ENCODE measurements at places on chromosomes 3 and 15.
A peak's percentile ranks its signal among the peaks of the same experiment; 100 is the strongest.

DNA sequence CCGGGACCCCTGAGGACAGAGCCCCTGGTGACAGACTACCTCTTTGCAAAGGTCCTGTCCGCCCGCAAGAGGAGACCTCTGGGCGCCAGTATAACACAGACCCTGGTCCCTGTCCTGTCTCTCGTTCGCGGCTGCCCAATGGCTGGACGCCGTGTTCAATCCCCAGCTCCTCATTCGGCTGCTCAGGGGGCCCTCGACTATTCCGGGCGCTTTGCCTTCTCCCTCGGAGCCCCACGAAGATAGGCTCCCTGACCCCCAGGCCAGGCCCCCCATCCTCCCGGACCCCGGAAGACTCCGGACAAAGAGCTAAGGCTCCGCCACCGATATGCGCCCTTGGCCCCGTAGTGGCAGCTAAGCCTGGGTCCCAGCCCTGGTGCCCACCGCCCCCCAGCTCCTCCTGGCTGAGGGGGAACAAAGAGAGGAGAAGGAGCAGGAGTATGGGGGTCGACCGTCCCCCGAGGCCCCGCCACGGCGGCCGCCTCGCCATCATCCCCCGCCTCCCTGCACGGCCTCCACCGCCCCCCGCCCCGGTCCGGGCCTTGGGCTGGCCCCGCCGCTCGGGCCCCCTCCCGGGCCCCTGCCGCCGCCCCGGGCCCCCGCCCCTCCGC lies 437 bp downstream of the CELSR3 start:
- no peak for DNase-seq

DNA sequence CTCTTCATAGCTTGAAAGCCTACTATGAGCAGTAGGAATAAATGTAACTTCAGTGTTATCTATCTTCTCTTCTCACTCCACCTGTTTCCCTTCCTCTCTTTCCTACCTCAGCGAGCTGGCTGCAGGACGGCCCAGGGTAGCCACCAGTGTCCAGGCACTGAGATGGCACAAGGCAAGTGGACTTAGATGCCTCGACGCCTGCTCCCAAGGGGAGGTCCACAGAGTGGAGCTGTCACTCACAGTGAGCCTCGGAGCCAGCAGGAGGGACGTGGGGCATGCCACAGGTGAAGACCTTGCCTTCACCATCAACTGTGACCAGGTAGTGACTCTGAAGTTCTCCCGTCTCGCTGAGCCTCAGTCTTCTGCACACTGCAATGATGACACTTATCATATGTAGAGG lies 88.2 kb downstream of the PCSK6 start:
- DNase-seq: no peak

DNA sequence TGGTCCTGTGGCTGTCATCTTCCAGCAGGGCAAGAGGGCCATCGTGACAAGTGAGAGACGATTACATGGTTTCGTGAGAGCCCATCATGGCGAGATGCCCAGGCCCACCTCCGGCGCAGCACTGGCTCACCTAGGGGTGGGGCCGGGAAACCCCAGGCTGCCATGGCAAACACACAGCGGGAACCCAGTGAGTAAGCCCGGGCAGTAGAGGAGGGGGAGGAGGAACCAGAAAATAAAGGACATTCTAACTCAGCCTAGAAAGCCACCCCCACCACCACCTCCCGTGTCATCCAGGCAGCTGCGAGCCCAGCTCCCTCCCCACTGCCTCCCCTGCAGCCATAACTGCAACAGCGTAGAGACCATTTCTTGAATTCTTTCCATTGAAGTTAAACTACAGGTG lies 52.3 kb downstream of the PCSK6 start:
- no peak for DNase-seq

DNA sequence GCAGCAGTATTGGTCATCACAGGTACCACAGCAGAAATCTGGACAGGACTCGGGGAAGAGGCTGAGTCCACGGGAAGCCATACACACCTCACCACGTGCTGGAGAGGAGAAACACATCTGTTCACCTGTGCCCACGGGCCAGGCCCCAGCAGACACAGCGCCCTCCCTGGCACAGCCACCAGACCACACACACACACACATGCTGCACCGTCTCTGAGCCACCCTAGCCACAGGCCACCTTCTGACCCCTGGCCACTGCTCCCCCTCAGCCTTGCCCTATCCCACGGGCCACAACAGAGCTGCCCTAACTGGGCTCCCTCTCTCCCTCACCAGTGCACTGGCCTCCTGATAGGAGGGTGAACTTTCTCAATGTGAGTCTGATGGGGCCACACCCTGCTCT lies 2.8 kb downstream of the SHISA5 start:
- no peak for DNase-seq

- DNase-seq: no peak
These were observed 252.0 kb upstream of the VEPH1 start for GRCh38 chr3:157755233-157755632.

DNA sequence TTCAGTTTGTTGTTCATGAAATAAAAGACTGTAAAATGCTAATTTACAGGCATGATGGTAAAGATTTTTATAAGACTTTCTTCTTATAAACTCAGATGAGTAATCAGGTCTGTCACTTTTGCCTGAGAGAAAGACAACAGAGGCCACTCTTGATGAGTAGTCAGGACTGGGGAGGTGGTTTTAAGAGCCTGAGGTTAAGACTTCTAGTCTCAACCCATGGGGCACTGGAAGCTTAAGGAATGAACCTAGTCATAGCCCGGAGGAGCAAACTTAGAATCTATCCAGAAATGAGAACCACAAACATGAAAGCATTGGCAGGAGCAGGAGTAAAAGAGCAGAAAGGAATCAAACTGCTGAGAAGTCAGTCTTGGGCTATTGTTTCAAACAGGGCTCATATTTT lies 846.3 kb upstream of the ARPP21 start:
- no peak for DNase-seq

DNA sequence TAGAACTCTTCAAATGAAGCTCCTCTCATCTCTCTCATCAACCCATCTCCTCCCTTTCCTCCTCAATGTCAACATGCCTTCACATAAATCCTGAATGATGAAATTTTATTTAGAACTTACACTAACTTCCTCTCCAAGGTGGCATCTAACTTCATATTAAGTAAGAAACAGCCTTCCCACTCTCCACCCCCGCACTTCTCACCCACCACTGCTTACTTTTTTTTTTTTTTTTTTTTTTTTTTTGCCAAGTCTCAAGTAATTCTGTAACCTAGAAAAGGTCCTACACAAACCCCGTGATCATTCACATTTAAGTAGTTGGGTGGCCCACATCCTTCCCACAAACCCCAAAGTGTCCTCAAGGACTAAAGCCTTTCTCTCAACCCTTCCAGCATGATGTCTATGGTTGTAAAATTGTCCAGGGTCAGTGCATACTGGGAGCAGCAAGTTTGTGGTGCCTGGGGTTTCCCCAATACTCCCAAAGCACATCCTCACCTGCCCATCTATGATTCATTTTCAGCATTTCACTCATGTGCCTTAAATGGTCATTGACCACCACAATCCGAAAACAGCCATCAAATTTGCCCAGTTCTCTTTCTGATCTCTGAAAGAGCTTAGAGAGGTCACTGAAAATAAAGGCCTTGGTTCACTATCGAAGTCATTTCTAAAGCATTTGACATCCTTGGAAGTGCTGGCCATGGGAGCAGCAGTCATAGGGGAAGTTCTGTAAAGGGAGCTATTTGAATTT lies 47.2 kb downstream of the CD86 start:
- no peak for DNase-seq

DNA sequence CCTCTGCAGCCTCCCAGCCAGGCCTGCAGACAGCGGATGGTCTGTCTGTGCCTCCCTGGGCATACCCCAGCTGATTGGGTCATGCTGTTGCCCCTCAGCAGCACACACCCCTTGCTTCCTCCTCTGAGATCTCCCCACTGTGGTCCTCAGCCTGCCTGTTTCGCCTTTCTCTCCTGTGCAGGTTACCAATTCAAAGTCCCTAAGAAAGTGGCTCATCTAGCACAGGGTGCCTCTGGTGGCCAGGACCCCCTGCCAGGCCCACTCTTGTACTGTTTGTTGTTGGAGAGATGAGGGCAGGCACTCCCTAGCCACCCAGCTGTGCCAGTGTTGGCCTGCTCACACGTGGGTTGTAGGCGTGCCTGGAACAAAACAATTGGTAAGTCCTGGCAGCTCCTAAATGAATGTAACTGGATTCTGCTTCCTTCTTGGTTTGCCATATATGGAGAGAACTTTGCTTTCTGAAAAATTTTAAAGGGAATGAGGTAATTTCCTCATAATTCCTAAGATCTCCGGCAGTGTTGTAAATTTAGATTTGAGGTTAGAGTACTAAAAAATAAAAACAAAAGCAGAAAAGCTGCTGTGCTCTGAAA lies 213.2 kb upstream of the IL12A start:
- peak; percentile 18 for DNase-seq

GRCh38 chr15:89171136-89172072 lies 50.0 kb downstream of the RLBP1 start:
- peak; percentile 12 for DNase-seq

- no peak for DNase-seq
These were observed 84.6 kb upstream of the WDR72 start for GRCh38 chr15:53843869-53844569.

DNA sequence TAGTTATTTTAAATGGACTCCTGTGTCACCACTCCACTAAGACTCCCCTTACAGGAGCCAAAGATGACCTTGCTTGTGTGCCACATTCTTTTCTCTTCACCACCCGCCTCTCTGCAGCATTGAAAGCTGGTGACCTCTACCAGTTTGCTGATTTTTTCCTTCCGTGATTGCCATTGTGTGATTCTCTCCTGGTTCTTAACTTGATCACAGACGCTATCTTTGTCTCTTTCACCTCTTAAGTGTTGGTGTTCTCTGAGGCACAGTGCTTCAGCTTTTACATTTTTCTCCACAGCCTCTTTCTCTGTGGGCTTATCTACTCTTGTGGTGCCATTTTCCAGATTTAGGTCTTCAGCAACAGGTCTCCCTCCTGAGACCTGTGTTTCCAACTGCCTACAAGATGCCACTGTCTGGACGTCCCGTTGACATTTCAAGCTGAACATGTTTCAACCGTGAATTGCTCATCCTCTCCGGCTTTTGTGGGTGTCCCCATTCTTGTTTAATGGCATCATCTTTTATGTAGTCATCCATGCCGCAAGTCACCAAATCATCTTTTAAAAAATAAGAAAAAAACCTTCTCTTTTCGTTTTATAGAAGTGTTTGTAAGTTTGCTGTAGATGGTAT lies 26.5 kb downstream of the IQGAP1 start:
- no peak for DNase-seq

- DNase-seq: no peak
These were observed 161.4 kb downstream of the WNT7A start for GRCh38 chr3:13718436-13718835.

- no peak for DNase-seq
These were observed 343.0 kb downstream of the PLOD2 start for GRCh38 chr3:145817870-145818483.

- no peak for DNase-seq
These were observed 33.4 kb downstream of the SPINK8 start for GRCh38 chr3:48299746-48300712.

DNA sequence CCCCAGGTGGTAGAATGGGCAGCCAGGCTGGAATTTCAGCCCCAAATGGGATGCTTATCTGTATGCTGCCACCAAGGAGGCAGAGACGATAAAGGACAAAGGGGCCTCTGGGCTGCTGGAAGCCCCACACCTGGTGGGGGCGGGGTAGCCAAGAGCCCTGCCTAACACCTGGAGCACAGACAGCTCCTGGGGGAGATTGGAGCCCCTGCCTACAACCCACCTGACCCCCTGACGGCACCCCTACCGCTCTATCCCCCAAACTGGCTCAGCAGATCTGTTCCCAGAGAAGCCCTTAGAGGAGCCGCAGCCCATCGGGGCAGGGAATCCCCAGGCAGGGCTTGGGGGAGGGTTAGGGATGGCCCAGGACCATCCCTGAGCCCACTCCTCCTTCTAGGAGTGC lies 15.8 kb upstream of the SEMA3F start:
- no peak for DNase-seq

- no peak for DNase-seq
These were observed 167.7 kb upstream of the NECTIN3 start for GRCh38 chr3:110903771-110904519.

- no peak for DNase-seq
These were observed 908.9 kb downstream of the ROBO1 start for GRCh38 chr3:78858910-78859309.

DNA sequence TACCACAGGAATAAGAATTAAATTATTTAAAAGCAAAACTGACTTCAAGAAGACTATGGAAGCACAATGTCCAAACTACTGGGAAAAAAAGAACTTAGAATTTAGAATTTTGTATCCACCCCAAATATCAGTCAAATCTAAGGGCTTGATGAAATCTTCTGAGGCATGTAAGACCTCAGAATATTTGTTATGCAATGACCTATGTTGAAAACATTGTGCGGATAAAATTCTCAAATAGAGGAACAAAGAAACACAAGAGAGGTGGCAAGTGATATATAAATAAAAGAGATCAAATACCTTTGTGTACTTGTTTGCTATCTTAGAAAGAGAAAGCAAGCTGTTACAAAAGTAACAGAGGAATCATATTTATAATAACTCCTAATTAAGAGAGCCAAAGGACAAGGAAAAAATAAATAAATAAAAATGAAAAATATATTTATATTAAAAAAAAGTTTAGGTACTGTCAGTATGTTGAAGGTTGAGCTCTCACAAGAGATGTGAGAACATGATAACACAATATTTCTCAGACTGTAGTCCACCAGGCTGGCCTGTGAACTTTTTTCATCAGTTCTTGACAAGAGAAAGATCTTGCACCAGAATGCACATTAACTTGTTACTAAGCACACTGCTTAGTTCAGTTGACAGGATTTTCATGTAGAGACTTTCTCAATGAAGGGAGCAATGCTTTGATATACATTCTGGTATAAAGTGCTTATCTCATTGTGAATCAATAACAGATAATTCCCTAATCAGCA lies 50.0 kb downstream of the CPA3 start:
- DNase-seq: no peak

GRCh38 chr3:170563712-170564423 lies 22.0 kb downstream of the SLC7A14 start:
- no peak for DNase-seq

DNA sequence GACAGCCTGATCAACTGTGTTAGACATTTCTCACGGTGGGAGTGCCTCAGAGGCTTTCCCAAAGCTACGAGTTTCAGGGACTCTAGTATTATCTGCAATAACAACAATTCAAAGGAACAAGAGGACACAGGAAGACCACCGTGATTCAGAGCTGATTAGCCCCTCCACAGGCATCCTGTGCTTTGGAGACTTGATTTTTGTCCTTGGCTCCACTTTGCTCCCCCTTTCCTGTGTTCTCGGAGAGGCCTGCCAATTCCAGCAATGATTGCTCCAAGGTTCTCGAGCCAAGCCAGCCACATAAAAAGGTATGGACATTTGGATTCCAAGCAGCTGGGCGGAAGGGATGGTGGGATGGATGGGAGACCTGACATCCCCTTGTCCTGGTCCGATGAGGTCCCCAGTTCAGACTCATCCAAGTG lies 14.3 kb downstream of the EHD4 start:
- DNase-seq: no peak

GRCh38 chr3:27024493-27024892 lies 344.7 kb downstream of the NEK10 start:
- no peak for DNase-seq

GRCh38 chr3:33915796-33916546 lies 117.5 kb downstream of the PDCD6IP start:
- peak; percentile 8 for DNase-seq

GRCh38 chr3:181278468-181279238 lies 289.1 kb upstream of the DNAJC19 start:
- DNase-seq: peak; percentile 21
